Stimulated activated CD4-positive, alpha-beta T cell treated with anti-CD3 and anti-CD28 coated beads, TNF-alpha, amount 100 ng/mL, for 48 hours (primary cell): ENCODE measurements at places on chromosomes 11 and 22.

DNA sequence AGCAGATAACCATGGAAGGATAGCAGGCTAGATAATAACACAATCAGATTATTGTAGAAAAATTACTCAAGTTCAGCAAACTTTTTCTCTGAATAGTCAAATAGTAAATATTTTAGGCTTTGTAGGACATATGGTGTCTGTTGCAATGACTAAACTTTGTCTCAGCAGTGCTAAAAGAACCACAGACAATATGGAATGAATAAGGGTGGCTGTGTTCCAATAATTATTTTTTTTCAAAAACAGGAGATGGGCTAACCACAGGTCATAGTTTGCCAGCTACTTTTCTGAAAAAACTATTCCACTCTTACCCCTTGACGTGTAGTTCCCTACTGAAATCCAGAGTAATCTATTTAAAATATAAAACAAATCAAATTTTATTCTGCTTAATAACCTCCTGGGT lies 153.9 kb upstream of the LRRC4C start:
- DNase-seq: no peak

- no peak for DNase-seq
These were observed 2.8 kb downstream of the IL17RA start for GRCh38 chr22:17087498-17088131.

DNA sequence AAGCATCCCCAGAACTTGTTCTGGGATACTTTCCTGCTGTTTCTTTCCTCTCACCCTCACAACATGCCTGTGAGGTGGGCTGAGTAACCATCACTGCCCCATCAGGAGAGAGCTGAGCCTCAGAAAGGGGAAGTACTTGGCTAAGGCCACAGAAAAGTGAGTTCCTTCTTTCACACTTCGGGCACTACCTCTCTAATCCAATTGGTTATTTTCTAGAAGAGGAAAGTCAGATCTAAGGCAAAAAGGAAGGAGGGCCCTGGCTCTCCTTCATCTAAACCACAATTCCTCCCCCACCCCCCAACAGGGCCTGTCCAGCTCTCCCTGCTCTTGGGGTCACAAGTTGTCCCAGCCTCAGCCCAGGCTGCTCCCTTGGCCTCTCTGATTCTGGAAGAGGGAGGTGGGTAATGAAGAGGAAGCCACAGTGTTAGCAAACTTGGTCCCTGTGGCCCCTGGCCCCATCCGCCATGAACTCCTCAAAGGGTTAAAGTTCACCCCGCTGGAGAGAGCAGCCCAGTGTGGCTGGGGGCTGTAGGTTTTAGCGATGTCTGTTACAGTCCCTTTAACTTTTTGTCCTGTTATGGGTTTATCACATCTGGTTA lies 34.0 kb downstream of the SLC22A12 start:
- no peak for DNase-seq

- no peak for DNase-seq
These were observed 38.3 kb downstream of the USP35 start for GRCh38 chr11:78226684-78227680.

DNA sequence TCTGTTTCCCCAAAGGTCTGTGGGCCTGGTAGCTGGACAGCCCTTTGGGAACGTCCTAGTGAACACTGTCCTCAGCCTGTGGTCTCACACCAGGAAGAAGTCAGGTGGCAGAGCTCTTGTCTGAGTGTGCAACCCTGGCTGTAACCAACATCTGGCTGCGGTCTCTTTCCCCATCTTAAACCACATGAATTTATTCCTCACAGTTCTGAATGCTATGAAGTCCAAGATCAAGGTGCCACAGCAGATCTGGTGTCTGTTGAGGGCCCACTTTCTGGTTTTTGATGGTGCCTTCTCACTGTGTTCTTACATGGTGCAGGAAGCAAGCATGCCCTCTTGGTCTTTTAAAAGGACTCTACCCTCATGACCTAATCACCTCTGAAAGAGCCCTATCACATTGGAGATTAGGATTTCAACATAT lies 2.7 kb downstream of the UPB1 start:
- no peak for DNase-seq

- no peak for DNase-seq
These were observed 39.1 kb downstream of the MACROD1 start for GRCh38 chr11:64126796-64127195.
